Suprapubic skin (tissue), 4 donors: ENCODE measurements at places on chromosomes 2 and 18. TPM values are rescaled to one million over a fixed set of nuclear protein-coding genes. Genes with fewer than 3 reads are reported as not detected.
A peak's percentile ranks its signal among the peaks of the same experiment; 100 is the strongest.

Gene FAM117B
- total RNA-seq: 16.4 TPM

Gene C2orf81
- 1.4 TPM for total RNA-seq

Gene SLC11A1
- total RNA-seq: 12.2 TPM

Gene TMEM127
- total RNA-seq: 39.3 TPM

GRCh38 chr2:207801259-207801658 is 31.6 kb upstream of the FZD5 start:
- no peak for DNase-seq

GRCh38 chr2:49032936-49033335 is 121.4 kb downstream of the FSHR start:
- no peak for DNase-seq

- no peak for DNase-seq
Measured at GRCh38 chr2:130261970-130262760, 63.9 kb upstream of the TUBA3E start.

GRCh38 chr2:27566628-27567027 is 16.2 kb upstream of the ZNF512 start:
- DNase-seq: no peak

- DNase-seq: no peak
Measured at GRCh38 chr2:151357359-151357758, at the start of gene TNFAIP6. TNFAIP6 (plus strand) TSS chr2:151357592; CDS start chr2:151357667, 75 bp downstream.

DNA sequence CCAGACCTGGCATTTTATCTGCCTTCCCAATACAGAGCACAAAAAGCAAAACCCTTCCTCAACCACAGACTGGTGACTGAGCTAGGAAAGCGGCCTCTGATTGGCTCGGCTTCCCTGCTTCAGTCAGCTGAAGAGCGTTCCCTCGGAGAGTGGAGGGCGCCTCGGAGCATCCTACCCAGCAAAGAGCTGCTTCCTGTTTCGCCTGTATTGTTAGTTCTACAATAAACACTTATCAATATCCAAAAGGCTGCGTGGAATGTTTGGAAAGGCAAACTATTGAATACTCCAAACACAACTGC is 125.0 kb downstream of the CACNB4 start:
- no peak for DNase-seq

- DNase-seq: no peak
Measured at GRCh38 chr2:65366595-65367125, 65.7 kb downstream of the SPRED2 start.

GRCh38 chr2:71796174-71796593 is 342.8 kb downstream of the DYSF start:
- DNase-seq: peak; percentile 77

GRCh38 chr2:199572571-199572970 is 114.8 kb upstream of the SATB2 start:
- no peak for DNase-seq

DNA sequence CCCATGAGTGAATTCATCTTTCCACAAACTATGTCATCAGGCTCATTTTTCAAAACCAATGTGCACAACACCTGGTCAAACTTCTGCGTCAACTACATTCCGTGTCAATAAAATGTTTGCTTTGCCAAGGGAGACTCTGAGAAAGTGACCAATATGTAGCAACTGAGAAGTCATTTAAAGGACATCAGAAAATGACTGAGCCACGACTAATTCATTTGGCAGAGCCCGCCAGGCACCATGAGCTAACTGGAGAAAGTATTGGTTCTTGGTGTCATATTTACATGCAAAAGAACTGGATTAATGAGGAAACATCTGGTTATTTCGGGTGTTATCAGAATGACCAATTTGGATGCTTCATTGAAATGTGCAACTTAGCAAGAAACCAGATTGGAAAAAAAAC is 7.2 kb downstream of the RND3 start:
- DNase-seq: no peak
